Activated CD4-positive, alpha-beta memory T cell treated with anti-CD3 and anti-CD28 coated beads, Interleukin-2, amount 10 ng/mL, durations not matched to agents 7 days and 5 days (primary cell): ENCODE measurements at places on chromosomes 11 and 22.

DNA sequence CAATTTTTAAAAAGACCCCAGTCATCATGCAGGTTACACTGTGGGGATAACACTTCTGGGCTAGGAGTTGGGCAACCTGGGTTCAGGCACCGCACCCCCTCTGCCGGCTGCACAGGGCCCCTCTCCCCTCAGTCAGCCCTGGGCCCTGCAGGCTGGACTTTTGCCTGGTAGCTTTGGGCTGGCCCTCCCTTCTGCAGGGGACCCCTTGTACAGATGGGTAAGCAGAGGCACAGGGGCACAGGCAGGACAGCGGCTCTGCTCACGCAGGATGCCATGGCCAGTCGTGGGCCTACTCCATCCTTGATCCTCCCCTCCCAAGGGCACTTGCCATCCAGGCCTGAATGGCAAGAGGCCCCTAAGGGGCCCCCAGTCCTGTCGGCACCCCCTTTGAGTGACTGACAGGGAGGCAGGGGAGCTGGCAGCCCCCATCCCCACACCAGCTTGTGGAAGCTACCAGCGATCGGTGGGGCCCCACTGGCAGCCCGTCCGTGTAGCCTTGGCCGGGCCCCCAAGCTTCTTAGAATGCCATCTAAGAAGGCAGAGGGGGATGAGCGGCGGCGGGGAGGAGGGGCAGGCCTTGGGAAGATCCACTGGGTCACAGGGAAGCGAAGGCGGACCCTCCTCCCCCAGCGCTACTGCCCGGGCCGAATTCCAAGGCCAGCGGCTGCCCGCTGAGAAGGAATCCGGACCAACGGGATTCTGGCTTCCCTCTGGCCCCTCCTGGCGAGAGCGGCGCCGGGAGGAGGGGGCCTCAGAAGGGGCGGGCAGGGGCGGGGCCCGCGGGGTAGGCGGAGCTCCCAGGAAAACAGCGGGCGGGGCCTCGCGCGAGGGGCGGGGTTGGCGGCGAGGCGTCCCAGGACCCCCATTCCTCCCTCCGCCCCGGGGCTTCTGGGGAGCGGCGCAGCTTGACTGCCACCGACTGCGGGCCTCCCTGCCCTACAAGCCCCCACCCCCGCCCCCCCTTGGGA, 6.8 kb upstream of the CHKA start:
- H3K27me3 ChIP-seq = peaks cover 16% of the 10 kb centered on the region
- H3K36me3 ChIP-seq = peaks cover 5% of the 10 kb centered on the region
- no peak for DNase-seq

DNA sequence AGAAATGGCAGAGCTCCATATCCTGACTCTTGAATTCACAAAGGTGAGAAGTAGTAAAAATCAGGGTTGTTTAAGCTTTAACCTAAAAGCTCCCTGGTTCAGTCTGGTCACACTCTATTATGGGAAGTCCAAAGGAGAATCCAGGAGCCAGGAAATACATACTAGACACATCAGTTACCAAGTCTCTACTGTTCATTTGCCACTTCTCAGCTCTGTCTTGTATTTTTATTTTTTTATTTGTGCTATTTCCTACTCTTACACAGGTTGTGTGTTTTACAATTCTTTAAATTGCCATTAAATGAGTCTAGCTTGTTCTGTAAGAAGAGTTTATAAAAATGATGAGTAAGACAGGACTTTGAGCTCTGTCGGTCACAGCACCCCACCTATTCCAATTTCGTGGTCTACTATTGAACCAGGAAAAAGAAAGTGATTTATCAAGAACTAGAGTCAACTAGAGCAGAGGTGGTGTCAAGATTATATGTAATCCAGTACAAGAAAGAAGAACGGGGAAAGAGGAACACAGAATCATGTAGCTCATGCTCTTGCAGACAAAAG, 9.7 kb downstream of the MS4A12 start:
- H3K27ac ChIP-seq = no peak overlapping the region
- H3K4me3 ChIP-seq = no peak overlapping the region
- H3K27me3 ChIP-seq = peaks cover 22% of the 10 kb centered on the region
- DNase-seq = no peak
- peaks cover 12% of the 10 kb centered on the region for H3K4me1 ChIP-seq

DNA sequence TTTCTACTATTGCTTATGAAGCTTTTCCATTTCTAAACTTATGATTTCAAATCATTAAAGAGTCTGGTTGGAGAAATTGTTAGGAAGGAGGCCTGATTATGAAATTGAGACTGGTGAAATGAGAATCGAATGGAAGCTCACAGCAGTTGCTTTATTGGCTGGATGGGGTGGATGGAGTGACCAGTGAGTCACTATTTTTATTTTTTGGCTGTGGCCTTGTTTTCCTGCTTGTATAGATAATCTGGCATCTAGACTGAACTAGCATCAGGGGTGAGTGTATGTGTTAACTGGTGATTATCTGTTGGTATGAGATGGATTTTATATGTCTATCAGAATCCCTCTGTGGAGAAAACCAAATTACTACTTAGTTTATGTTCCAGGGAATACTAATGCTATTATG, 36.2 kb downstream of the UVRAG start:
- no peaks in the 10 kb centered on the region for H3K27me3 ChIP-seq
- no peak overlapping the region for H3K27ac ChIP-seq
- no peak overlapping the region for H3K4me3 ChIP-seq

- no peaks in the 10 kb centered on the region for H3K27me3 ChIP-seq
- H3K4me1 ChIP-seq = peaks cover 81% of the 10 kb centered on the region
- DNase-seq = peak; percentile 75
- peak overlapping the region; percentile 99 for H3K27ac ChIP-seq
- H3K36me3 ChIP-seq = peaks cover 58% of the 10 kb centered on the region
- peak overlapping the region; percentile 77 for H3K4me3 ChIP-seq
Observed at GRCh38 chr22:28810821-28811491, 10.6 kb upstream of the XBP1 start.

DNA sequence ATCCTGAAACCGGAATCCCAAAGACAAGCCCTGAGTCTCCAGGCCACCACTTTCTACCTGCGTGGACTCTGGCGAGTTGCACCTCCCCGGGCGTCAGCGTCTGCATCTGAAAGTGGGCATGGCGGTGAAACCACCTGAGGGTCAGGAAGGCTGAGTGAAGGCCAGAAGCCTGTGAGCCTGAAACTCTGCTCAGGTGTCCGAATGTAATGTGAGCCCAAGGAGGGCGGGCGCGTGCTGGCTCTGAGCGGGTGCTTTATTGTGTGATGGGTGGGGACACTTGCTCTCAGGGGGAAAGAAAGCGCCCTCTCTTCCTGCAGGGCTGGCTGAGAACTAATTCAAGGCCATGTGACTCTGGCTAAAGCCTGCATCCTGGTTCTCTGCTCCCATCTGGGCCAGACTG, 135.6 kb downstream of the ST3GAL4 start:
- H3K27ac ChIP-seq = no peak overlapping the region
- no peaks in the 10 kb centered on the region for H3K27me3 ChIP-seq
- no peaks in the 10 kb centered on the region for H3K36me3 ChIP-seq
- no peaks in the 10 kb centered on the region for H3K4me1 ChIP-seq
- H3K4me3 ChIP-seq = no peak overlapping the region
- DNase-seq = no peak

- H3K36me3 ChIP-seq = no peaks in the 10 kb centered on the region
- no peak overlapping the region for H3K27ac ChIP-seq
Observed at GRCh38 chr22:49129736-49130135, 697.9 kb downstream of the BRD1 start.

DNA sequence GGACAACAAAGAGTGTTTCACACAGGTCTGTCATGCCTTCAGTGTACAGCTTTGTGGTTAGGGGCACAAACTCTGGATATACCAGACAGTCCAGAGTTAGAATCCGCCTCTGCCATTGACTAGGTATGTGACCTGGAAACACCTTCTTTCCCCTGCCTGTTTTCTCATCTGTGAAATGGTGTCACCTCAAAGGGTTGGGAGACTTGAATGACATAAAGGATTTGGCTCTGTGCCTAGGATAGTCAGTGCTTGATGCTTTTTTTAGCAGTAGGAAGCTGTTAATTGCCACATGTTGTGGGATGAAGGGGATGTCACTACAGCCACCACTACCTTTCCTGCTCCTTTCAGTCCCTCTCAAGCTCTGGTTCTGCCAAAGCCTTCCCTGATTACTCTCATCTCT, 17.4 kb upstream of the LRRC55 start:
- peaks cover 8% of the 10 kb centered on the region for H3K27me3 ChIP-seq
- DNase-seq = no peak
- H3K27ac ChIP-seq = no peak overlapping the region
- H3K4me3 ChIP-seq = no peak overlapping the region
